NCI-H524 (cell line): ENCODE measurements at places on chromosomes 12 and 14.

GRCh38 chr12:69610126-69610525 lies 581 bp downstream of the LRRC10 start:
- peak; percentile 6 for DNase-seq

- no peak for DNase-seq
Observed at GRCh38 chr14:74089251-74090020, 4.7 kb downstream of the LIN52 start.

GRCh38 chr12:41212625-41213024 lies 24.5 kb downstream of the PDZRN4 start:
- DNase-seq: peak; percentile 81

- no peak for DNase-seq
Observed at GRCh38 chr12:108364879-108365278, 25.8 kb upstream of the CMKLR1 start.

- DNase-seq: no peak
Observed at GRCh38 chr14:22748206-22748605, 18.3 kb upstream of the OXA1L start.

- DNase-seq: no peak
Observed at GRCh38 chr12:59874781-59875180, 279.0 kb downstream of the SLC16A7 start.

- DNase-seq: no peak
Observed at GRCh38 chr12:6560501-6561205, 4.8 kb upstream of the IFFO1 start.

GRCh38 chr12:1583421-1584078 lies 10.8 kb downstream of the FBXL14 start:
- peak; percentile 80 for DNase-seq

DNA sequence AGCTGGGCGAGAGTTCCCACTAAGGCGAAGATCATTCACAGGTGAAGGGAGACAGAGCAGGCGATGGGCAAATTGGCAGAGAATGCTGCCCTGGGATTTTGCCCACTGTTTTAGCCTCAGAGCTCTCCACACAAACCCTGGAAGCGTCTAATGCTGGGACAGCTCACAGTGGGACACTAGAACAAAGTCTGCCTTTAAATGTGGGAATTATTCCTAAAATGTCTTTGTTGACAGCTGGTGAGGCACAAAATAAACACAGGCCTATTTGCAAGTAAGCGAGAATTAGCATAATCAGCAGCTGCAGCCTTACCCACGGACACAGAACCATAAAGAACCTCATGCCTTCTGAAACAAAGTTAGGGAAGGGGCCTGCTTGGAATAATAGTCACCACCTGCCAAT lies 824.5 kb downstream of the AACS start:
- no peak for DNase-seq

- DNase-seq: no peak
Observed at GRCh38 chr12:70154087-70154638, 89.1 kb upstream of the CNOT2 start.

DNA sequence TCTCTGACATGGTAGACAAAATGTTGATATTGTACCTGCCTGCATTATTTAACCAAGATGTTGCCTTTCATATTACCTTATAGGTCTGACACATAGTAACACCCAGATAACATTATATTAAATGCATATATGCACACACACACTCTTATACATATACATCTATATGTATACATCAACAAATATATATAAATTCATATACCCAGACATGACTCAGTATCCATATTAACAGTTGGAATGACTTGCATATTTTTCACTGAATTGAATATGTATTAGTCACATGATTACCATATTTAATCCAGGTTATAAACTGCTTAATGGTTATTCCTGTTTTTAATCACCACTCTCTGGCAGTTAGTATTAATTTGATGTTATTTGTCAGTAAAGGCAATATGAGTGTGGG lies 85.2 kb downstream of the PAX9 start:
- DNase-seq: no peak

DNA sequence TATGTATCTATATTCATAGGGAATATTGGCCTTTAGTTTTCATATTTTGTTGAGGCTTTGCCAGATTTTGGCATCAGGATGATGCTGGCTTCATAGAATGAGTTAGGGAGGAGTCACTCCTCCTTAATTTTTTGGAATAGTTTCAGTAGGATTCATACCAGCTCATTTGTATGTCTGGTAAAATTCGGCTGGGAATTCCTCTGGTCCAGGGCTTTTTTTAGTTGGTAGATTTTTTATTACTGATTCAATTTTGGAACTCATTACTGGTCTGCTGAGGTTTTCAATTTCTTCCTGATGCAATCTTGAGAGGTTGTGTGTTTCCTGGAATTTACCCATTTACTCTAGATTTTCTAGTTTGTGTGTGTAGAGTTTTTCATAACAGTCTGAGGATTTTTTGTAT lies 175.2 kb downstream of the EPS8 start:
- no peak for DNase-seq

- peak; percentile 57 for DNase-seq
Observed at GRCh38 chr14:32934881-32935633, 3.6 kb upstream of the NPAS3 start.

GRCh38 chr12:52253391-52254179 lies 20.5 kb downstream of the KRT7 start:
- no peak for DNase-seq

- no peak for DNase-seq
Observed at GRCh38 chr12:118842866-118843265, 138.5 kb upstream of the SRRM4 start.

DNA sequence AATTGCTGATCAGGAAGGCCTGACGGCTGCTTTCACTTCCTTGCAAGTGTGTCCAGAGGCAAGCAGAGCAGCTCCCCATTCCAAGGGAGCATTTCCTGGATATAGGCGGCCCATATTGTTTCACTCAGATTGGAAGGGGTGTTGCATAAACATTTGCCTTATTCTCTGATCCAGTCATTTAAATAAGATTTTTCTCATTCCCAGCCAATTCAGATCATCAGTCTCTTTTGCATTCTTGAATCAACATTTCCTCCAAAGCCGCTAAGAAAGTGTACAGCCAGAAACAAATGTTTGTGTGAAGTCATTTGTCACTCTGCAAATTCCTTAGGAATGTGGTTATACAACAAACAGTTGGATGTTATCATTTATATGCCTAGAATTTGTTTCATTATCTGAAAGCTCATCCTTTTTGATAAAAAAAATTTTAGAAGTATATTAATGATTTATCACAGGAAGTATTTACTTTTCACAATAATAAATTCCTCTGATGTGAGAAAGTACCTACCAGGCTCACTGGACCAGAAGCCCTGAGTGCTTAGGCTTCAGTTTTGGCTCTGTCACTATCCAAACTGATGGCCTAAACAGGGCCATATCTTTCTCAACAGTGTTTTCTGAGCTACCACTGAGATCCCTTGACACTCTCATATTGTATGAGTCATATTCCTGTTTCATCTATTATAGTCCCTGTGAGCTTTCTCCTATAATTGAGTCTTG lies 379.6 kb downstream of the CCDC91 start:
- no peak for DNase-seq

DNA sequence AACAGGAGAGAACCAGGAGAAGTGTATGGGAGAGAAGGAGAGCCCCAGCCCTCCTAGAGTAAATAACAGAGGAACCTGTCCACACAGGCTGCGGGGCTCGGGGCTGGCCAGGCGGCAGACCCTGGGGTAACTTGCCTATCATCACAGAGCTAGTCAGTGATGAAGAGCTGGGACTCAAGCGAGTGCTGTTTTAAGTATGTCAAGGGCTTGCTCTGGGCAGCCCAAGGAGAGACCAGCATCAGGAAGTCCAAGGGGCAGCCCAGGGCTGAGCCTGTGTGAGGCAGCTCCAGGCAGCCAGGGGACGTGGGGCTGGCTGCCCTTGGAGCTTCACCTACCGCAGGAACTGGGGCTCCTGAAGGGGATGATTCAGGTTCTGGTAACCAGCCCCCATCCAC lies 10.0 kb downstream of the VWF start:
- no peak for DNase-seq

- DNase-seq: no peak
Observed at GRCh38 chr14:52060080-52060479, 8.8 kb downstream of the NID2 start.

DNA sequence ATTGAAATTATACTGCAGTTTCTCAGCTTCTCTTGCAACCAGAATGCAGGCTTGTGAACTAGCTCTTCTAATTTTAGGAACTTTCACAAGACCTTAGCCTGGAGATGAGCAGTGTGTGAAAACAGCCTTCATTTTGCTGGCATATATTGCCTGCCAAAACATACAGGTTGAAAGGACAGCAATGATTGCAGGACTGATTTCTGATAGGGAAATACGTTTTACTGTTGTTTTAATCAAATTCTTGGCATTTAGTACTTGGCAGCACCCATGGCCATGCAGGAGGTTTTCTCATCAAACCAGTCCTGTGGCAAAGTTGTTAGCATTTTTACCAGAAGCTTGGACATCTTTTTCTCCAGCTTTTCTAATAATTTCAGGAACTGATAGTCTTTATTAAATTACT lies 91.9 kb upstream of the MUCL1 start:
- no peak for DNase-seq

DNA sequence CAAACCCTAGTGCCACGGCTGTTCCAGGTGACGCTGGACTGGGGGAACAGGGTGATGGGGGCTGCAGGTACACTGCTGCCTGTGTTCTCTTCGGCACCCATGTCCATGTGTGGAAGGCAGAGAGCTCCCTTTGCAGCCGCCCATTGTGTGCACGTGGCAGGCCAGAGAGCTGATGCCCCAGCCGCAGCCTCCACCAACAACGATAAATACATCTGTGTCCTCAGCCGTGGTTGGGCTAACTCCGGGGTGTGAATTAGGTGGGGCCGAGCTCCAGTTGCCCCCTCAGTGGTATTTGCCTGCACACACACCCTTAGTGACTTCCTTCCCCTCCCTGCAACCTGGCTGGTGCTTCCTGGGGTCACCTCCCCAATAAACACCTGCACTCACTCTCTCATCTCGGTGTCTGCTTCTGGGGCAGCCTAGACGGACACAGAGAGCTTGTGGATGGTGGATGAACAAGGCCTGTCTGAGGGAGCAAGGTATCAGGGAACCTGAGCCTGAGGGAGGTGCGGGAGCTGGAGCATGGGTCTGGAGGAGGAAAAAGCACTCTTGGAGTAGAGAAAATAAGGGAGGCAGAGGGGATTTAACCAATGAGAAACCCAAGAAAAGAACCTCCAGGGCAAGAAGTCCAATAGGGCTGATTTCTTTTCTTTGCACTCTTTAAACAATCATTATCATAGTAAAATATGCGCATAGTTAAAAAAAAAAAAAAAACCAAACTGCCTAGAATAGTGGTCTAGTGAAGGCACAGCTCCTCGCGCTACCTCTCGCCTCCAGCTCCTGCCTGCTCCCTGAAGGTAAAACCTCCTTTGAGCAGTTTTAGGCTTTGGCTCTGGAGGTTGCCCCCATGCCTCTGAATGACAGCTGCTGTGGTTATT lies 112.6 kb downstream of the ZNF664 start:
- DNase-seq: no peak

GRCh38 chr12:107404981-107405380 lies 280.6 kb upstream of the PWP1 start:
- DNase-seq: peak; percentile 56

GRCh38 chr14:94795372-94795771 lies 25.5 kb upstream of the GSC start:
- no peak for DNase-seq
